MM.1S (cell line): ENCODE measurements at places on chromosomes 11 and 22.

DNA sequence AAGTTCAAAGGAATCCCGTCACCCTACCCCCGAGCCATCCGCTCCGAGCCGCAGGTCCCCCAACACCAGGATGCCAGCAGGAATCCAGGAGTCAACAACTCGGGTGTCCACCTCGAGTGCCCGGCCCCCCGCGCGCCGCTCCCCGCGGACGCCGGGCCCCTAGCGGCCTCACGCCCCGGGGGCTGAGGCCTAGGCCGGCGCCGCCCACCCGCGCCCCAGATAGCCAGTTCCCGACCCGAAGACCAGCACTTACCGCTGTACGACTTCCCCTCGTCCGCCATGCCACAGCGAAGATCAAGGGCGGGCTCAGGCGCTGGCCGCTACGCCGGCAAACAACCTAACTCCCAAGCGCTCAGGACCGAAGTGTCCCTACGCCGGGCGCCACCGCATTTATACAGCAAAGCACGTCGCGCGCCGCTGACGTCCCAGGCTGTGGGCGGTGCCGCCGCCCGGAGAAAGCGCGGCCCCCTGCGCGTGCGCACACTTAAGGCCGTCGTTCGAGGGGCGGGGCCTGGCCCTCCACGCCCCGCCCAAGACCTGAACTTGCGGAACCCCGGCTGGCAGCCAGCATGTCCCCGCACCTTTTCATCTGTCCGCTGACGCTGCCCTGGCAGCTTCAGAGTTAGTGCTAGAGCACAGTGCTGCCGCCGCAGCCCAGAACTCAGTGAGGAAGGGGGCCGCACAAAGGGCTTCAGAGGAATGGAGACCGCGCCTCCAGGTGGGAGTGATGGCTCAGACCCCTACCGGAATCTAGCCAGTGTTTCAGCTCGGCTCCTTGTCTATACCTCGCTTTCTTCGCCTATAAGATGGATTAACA lies at the start of gene NXF1:
NXF1 (minus strand) TSS at position 365 of the 817 bp plus-strand sequence; CDS start at position 281, 84 bp downstream.
- peak; percentile 97 for DNase-seq

- DNase-seq: no peak
Measured at GRCh38 chr11:88404932-88405710, 67.6 kb upstream of the CTSC start.

- no peak for DNase-seq
Measured at GRCh38 chr11:26608507-26609146, 36.6 kb upstream of the MUC15 start.

- no peak for DNase-seq
Measured at GRCh38 chr11:56197367-56197766, 20.9 kb downstream of the OR5J2 start.

DNA sequence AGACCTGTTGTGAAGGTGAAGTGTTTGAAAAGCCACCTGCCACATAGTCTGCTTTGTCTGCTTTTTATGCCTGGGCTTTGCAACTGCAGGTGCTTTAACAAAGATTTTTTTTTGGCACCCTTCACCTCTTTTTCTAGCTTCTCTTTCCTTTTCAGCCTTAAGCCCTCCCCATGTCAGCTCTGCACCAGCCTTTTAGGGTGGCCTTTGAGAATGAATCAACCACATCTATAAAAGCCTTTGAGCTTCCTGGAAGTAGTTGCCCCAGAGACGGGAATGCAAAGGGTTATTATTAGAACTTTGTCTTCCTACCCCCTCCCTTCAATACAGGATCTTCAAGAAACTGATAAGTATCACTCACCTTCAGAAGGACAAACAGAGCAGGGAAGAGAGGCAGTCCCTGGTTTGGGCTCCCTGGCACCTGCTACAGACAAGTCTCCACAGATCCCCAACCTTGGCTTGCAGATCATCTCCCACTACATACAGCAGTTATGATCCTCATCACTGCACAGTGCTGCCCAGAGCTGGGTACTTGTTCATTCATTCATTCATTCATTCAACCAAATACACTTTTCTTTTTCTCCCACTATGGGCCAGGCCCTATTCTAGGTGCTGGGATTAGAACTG lies 8.0 kb downstream of the PVALB start:
- DNase-seq: peak; percentile 67

GRCh38 chr22:39502789-39503409 lies 809 bp downstream of the MIEF1 start:
- DNase-seq: peak; percentile 16

- DNase-seq: peak; percentile 81
Measured at GRCh38 chr22:17777005-17777716, 2.9 kb upstream of the BID start.

DNA sequence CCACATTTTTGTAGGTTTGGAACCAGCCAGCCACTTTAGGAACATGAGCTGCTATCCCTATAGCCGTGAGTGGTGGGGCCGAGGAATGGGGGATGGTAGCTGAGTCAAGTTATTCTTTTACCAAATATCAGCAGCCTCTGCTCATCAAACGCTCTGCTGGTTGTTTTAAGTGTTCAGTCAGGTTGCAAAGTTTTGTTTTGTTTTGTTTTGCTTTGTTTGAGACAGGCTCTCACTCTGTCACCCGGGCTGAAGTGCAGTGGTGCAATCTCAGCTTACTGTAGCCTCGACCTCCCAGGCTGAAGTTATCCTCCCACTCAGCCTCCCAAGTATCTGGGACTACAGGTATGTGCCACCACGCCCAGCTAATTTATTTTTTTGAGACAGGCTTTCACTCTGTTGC lies 14.4 kb downstream of the CABIN1 start:
- no peak for DNase-seq

DNA sequence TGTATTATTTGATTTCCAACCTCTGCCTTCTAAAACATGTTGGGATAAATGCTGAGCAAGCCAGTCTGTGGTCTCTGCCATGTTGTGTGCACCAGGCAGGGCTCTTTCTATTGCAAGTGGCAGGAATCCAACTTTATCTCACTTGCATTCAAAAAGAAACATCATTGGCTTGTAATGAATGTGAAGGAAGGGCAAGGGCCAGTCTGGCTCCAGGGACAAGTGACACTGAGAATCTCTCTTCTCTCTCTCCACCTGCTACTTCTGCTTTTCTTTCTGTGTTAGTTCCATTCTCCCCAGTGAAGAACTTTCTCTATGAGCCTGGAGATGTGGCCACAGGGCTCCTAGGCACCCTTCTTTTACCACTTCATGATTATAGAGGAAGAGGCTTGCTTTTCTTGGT lies 329.9 kb upstream of the NCAM1 start:
- no peak for DNase-seq

GRCh38 chr11:113481226-113481625 lies 6.0 kb upstream of the DRD2 start:
- no peak for DNase-seq

GRCh38 chr11:130478204-130478701 lies 29.8 kb downstream of the ADAMTS15 start:
- no peak for DNase-seq

GRCh38 chr11:9074338-9075029 lies 16.9 kb downstream of the SCUBE2 start:
- DNase-seq: no peak

DNA sequence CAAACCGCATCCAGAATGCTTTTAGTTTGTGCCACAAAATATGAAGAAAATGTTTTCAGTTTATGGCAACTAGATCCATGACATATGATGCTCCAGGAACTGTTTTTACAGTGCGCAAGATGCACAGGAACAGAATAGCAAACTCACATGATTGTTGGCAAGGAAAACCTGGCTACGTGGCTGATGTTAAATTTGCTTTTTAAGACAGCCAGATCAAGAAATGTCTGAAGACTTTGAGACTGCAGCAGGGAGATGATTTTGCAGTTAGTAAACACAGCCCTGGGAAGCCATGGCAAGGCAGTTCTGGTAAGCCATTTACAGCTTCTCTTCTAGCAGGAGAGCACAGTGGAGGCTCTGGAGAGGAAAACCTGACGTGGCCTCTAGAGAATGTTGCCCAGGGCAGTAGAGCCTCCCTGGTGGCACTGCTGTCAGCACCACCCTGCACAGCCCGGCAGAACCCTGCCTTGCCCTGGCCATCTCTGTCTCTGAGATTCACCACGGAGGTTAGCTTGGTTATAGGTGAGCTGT lies 69.8 kb upstream of the TNRC6B start:
- peak; percentile 48 for DNase-seq
